ENCODE measurements at places on chromosomes 13 and 19.

DNA sequence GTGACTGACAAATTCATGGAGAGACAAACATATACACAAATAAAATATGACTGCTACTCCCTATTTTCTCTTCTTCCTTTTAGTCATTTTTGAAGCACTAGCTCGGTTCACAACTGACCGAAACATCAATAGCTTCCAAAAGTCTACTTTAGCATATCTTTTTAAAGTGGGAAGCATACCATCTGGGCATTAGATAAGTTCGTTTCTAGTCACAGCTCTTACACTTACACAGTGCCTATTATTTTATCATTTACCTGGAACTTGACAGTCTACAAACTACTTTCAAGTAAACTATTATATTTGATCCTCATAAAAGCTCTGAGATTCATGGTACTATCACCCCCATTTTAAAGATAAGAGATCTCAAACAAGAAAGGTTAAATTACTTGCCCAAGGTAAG, 458.5 kb downstream of the LMO7 start:
- no peaks in the 10 kb centered on the region for H3K36me3 ChIP-seq
- no peaks in the 10 kb centered on the region for H3K4me1 ChIP-seq
- H3K27ac ChIP-seq = no peak overlapping the region
- DNase-seq = no peak

GRCh38 chr13:102825921-102826706, 19.7 kb upstream of the ERCC5 start:
- no peak for DNase-seq
- H3K27me3 ChIP-seq = no peaks in the 10 kb centered on the region
- H3K36me3 ChIP-seq = peaks cover 37% of the 10 kb centered on the region
- H3K4me3 ChIP-seq = no peak overlapping the region
- no peaks in the 10 kb centered on the region for H3K4me1 ChIP-seq
- H3K27ac ChIP-seq = no peak overlapping the region

DNA sequence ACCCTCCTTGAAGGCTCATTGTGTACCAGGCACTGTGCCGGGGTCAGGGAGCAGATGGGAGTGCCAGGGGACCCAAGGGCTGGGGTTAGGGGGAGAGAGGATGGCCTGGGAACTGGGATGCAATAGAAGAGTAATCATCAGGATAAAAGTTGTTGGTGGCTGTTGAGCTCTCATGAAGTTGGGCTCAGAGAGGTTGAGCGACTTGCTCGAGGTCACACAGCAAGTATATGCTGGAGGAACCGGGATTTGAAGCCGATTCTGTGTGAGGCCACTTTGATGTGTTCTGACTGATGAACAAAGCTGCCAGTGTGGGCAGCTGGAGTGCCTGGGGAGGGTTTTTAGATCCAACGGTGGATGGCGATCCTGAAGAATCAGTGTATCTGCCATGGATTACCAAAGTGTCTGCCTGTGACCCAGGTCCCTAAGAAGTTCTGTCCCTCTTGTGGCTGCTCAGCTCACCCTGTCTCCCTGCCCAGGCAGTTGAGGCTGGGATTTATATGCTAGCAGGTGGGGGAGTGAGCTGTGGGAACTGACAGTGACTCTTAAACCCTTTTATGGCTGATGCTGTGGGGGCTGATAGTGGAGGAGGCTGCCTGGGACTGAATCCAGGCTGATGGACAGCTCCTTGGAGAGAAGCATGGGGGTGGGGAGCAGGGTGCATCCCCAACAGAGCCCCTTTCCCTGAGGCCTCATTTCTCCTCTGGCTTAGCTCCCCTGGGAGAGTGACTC, 8.3 kb downstream of the ARHGEF18 start:
- no peaks in the 10 kb centered on the region for H3K4me1 ChIP-seq
- no peak overlapping the region for H3K27ac ChIP-seq
- no peak for DNase-seq
- H3K36me3 ChIP-seq = no peaks in the 10 kb centered on the region

- no peaks in the 10 kb centered on the region for H3K4me1 ChIP-seq
- no peaks in the 10 kb centered on the region for H3K27me3 ChIP-seq
- no peak overlapping the region for H3K4me3 ChIP-seq
- DNase-seq = no peak
Measured at GRCh38 chr13:91426913-91427312, 28.5 kb downstream of the GPC5 start.

GRCh38 chr13:110576070-110576394, 14.5 kb upstream of the RAB20 start:
- no peak for DNase-seq
- no peak overlapping the region for H3K27ac ChIP-seq
- H3K4me3 ChIP-seq = no peak overlapping the region
- H3K27me3 ChIP-seq = no peaks in the 10 kb centered on the region

DNA sequence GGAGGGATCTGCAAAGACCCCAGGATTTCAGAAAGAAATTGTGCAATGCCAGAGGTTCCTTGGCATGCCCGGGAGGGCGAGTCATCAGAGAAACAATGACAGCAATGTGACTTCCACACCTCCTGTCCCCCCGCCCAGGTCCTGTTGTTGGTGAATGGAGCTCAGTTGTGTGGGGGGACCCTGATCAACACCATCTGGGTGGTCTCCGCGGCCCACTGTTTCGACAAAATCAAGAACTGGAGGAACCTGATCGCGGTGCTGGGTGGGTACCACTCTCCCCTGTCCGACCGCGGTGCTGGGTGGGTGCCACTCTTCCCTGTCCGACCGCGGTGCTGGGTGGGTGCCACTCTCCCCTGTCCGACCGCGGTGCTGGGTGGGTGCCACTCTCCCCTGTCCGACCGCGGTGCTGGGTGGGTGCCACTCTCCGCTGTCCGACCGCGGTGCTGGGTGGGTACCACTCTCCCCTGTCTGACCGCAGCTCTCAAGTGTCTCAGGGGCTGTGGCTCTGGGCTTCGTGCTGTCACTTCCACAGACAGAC, 5.2 kb upstream of the F10 start:
- H3K36me3 ChIP-seq = no peaks in the 10 kb centered on the region
- no peak overlapping the region for H3K27ac ChIP-seq
- no peak for DNase-seq
